ENCODE measurements at places on chromosomes 5 and 9.

GRCh38 chr9:133973111-133973790 lies 18.9 kb downstream of the VAV2 start:
- DNase-seq: no peak

GRCh38 chr5:158695595-158696330 lies 404.0 kb downstream of the EBF1 start:
- DNase-seq: peak; percentile 69

GRCh38 chr5:57676222-57677098 lies 193.8 kb upstream of the ACTBL2 start:
- no peak for DNase-seq

GRCh38 chr5:80864706-80865435 lies 95.3 kb upstream of the RASGRF2 start:
- DNase-seq: no peak

DNA sequence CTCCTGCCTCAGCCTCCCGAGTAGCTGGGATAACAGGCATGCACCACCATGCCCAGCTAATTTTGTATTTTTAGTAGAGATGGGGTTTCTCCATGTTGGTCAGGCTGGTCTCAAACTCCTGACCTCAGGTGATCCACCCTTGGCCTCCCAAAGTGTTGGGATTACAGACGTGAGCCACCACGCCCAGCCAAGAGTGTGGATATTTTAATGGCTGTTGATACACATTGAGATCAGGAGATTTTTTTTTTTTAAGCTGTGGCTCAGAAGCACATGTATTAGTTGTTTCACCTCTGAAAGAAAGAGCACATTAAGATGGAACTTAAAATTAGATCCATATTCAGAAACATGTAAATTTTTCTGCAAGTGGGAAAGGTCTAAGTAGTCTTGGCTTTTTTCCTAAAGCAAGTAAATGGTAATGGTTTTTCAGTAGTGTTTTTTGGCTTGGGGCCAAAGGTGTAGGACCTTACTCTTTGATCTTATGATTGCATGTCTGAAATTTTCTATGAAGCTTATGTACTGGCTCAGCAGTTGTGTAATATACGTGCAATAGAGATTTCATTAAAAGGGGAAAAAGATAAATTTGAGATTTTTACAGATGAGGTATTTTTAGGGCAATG lies 9.9 kb downstream of the RBM27 start:
- no peak for DNase-seq

DNA sequence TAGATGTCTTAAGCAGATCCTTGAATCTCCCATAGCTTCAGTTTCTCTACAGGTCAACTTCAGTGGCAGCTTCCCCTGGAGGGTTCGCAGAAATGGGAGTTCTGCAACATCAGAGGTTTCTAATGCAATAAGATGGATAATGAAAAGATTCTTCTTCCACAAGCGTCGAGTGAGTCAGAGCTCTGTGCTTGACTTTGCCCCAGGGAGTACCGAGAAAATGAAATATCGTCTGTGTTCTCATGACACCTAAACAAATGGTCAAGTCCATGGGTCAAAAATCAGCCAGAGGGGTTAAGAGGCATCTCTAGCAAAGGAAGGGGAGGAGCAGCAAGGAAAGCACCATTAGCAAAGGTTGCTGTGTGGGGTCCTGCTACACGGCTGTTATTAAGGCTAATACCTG lies 3.2 kb upstream of the ADRA1B start:
- DNase-seq: no peak

DNA sequence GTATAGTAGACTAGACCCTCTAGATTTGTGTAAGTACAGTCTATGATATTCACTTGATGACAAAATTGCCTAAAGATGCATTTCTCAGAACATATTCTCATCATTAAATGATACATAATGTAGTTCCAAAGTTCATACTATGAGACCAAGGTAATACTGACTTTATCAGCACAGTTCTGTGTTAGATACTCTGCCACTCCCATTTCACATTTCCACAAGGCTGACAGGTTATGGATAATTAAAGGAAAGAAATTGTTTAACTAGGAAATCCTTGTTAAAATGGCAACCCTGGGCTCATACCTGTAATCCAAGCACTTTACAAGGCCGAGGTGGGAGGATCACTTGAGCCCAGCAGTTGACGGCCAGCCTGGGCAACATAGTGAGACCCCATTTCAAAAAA lies 33.6 kb downstream of the TYRP1 start:
- no peak for DNase-seq

DNA sequence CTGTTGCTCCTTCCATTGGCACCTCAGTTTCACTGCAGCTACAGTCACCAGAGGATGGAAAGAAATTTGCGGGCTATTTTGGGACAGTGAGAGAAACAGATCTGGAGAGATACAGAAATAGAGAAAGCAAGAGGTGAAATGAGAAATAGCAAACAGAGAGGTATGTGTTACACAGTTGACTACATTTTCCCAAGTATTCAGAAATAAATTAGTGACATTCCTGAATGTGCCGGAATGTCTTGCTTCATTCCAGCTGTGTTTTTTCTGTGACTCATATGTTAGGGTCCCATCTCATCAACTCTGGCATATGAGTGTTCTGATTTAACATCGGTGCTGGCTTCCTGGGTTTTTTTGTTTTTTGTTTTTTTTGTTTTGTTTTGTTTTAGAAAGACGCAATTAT lies 63.8 kb upstream of the ZNF462 start:
- no peak for DNase-seq

DNA sequence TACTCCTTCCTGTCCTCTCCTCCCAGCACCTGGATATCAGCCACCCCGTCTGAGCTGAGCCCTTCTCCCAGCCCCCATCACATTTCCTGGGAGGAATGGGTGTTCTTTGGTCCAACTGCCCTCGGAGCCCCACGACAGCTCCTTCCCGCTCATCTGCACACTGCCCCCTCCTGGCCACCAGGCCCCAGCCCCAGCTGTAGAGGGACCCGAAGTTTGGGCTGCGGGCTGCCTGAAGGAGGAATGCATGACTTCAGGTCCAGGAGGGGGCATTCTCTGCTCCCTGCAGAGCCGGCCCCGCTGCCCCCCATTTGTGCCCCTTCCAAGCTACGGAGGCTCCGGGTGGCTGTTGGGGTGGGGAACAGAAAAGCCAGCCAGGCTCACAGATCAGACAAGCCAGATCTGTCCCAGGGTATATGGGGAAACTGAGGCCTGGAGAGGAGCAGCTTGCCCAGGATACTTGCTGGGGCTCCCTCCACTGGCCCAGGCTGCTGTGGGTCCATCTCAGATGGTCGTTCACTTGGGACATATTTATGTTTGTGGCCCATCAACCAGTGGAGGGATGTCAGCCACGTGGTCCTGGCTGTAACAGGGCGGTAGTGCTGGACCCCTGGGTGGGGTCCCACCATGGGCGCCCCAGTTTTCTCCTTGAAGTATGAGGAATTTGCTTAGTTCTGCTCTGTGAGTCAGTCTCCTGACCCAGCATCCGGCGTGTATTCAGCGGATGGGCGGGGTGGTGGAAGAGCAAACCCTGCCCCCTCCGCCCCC lies 33.1 kb downstream of the DAB2IP start:
- DNase-seq: no peak

GRCh38 chr5:61808091-61808490 lies 476.0 kb downstream of the ZSWIM6 start:
- DNase-seq: no peak

DNA sequence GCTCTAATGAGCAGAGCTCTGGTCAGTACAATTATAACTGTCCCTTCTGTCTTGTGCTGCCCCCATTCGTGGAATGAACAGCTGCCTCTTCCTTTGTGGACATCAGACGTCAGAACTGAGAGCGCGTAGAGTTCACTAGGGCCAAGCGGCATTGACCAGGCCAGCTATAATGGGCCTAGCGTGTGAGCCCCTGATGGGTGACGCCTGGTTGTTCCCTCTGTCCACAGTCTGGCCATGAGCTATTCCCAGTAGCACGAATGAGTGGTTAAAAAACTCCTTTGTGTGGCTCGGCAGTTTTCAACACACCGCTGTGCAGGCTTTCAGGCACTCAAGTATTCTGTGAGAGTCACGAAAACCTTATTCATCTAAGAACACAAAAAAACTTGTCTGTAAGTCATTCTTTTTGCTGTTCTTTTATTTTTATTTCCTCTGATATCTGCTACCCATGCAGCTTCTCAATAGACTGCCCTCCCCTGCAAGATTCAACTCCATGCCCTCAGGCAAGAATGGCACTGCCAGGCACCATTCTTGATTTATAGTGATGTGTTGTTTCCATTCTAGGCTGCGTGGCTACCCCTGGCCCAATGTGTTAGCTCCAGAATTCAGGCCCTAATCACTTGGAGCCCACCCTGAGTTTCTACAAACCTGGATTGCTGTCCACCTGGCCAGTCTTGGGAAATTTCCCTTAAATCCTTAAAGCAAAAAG lies 52.5 kb downstream of the ANKDD1B start:
- no peak for DNase-seq

DNA sequence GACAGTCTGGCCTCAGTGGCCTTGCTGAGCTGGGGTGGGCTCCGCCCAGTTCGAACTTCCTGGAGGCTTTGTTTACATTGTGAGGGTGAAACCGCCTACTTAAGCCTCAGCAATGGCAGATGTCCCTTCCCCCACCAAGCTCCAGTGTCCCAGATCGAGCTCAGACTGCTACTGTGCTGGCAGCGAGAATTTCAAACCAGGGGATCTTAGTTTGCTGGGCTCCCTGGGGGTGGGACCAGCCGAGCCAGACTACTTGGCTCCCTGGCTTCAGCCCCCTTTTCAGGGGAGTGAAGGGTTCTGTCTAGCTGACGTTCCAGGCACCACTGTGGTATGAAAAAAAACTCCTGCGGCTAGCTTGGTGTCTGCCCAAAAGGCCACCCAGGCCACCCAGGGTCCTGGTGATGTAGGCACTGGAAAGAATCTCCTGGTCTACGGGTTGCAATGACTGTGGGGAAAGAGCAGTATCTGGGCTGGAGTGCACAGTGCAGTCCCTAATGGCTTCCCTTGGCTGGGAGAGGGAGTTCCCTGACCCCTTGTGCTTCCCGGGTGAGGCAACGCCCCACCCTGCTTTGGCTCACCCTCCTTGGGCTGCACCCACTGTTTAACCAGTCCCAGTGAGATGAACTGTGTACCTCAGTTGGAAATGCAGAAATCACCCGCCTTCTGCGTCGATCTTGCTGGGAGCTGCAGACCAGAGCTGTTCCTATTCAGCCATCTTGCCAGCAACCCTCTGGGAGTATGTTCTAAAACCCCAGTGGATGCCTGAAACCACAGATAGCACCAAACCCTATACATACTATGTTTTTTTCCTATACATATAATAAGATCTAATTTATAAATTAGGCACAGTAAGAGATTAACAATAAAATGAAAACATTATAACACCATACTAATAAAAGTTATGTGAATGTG lies 95.5 kb downstream of the TMEM161B start:
- no peak for DNase-seq

DNA sequence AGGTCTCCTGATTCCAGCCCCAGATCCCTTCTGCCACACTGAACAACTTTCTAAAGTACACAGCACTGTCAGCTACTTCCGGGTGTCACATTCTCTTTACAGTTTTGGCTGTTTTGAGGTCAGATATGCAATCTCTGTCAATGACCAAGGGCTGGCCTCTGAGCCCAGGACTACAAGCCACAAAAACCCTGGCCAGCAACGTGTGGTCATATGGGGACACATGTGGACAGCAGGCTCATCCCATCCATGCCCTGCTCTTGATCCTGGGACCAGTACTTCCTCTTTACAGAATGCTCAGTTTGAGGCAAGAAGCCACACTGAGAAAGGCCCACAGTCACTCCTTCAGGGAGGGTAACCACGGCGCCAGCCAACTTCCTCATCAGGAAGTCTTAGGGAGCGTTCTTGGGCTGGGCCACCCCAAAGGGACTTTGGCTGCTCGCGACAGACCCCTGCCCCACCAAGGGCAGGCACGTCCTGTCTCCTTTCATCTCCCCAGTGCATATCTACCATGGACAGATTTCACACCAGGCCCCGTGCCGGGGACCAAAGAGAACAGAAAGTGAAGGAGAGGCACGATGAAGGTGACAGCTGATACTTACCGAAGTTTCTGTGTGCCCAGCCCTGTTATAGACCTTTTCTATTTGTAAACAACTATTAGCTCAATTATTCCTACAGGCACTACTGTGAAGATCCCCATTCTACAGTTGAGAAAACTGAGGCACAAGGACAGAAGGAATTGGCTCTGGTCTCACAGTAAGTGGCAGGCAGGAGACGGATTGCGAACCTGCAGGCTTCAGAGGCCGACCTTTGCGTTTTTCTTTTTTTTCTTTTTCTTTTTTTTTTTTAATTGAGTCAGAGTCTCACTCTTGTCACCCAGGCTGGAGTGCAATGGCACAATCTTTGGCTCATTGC lies 37.3 kb downstream of the STK10 start:
- no peak for DNase-seq

DNA sequence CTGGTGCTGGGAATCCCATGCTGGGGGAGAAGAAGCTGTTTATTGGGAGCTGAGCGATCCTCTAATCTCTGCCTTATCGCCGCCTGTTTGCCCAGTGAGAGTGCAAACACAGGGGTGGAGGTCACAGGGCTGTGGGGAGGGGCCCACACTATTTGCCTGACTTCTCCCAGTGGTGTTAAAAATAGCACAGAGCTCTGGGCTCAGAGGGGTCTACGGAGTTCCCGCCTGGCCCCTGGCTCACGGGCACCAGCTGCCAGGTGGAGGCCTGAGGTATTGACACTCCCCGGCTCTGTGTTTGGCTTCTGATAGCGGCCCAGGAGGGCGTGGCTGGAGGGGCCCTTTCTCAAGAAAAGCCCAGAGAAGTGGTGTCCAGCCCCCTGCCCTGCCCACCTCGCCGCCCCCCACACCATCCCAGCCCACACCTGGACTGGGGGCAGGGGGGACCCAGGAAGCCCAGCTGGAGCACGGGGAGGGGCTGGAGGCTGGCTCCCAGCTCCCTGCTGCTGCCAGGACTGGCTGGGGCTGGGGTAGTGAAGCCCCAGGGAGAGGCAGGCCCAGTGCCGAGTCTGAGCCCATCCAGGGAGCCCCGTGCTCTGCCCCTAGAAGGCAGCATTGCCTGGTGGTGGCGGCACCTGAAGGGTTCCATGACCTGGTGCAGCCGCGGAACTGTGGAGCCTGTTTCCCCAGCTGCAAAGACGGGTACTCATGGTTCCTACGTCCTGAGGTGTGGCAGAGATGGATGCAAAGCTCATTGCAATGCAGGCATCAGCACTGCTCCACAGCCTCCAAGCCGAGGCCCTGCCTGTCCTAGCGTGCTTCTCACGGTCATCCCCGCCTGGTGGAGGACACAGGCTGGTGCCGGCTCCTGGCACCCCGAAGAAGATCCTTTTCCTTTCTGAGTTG lies 35.7 kb upstream of the EGFL7 start:
- DNase-seq: no peak

DNA sequence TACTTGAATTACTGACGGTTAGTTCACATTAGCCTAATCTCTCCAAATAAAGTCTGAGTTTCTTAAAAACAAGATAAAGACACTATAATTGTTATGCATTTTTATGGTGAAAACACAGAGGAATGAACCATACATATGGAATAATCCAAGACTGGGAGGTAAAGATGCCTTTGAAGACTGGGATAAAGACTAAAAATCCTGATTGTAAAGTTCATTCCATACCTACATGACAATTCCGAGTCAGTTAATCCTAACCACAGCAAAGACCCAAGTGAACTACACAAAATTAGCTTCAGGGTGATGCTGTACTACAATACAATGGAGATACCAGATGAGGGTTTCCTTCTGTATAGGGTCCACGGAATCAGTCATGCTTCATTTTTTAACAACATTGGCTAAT lies 6.3 kb downstream of the AP3B1 start:
- DNase-seq: no peak

- no peak for DNase-seq
Observed at GRCh38 chr5:180652771-180653170, 3.4 kb upstream of the FLT4 start.
